Calu3 (cell line): ENCODE measurements at places on chromosomes 4 and X.

GRCh38 chrX:116872931-116873330, 410.2 kb upstream of the CT83 start:
- H3K4me3 ChIP-seq: no peak overlapping the region
- H3K27ac ChIP-seq: no peak overlapping the region
- no peak for DNase-seq
- H3K4me1 ChIP-seq: peaks cover 8% of the 10 kb centered on the region

DNA sequence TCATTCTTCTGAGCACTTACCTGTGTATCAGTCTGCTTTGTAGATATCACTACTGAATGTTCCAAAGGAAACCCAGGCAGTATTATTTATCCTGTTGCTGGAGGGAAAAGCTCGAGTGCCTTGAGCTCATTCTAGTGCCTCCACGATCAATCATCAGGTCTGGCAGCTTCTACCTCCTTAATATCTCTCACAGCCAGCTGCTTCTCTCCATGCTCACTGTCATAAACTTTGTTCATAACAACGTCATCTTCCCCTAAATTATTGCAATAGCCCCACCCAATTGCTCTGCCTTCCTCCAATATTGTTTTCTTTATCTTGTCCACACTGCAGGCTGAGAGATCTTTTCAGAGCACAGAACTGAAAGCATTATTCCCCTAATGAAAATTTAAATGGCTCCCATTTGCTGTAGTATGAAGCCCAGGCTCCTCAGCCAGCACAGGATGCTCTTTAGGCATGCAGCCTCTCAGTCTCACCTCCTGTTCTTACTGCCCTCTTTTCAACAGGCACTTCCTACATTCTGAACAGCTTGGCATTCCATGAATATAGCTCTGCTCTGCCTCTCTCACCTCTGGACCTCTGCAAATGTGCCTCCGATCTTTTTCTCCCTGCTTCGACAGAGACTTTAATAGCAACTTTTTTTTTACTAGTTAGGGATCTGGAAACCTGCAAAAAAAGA, 504.2 kb upstream of the IGFBP7 start:
- no peaks in the 10 kb centered on the region for H3K27me3 ChIP-seq
- H3K36me3 ChIP-seq: no peaks in the 10 kb centered on the region
- no peak overlapping the region for H3K4me3 ChIP-seq
- no peaks in the 10 kb centered on the region for H3K4me1 ChIP-seq
- no peak for DNase-seq
- H3K27ac ChIP-seq: no peak overlapping the region

DNA sequence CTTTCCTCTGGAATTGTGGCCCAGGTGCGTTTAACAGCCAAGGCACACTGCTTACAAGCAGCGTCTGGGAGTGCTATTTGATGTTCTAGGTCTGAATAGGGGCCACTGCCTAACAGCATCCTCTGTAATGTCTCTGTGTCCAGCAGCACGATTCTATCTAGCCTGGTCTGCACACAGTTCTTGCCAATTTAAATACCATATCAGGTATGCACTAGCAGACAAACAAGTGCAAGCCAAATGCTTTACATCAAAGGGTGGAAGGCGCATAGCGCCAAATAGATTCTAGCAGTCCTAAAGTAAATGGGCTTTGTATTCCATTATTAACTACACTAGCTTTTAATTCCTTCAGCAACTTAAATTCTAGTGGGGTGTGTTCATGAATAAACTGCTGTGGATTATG, 15.8 kb upstream of the UGDH start:
- no peak for DNase-seq
- H3K4me3 ChIP-seq: no peak overlapping the region
- H3K4me1 ChIP-seq: peaks cover 43% of the 10 kb centered on the region
- H3K27me3 ChIP-seq: no peaks in the 10 kb centered on the region
- no peaks in the 10 kb centered on the region for H3K36me3 ChIP-seq

DNA sequence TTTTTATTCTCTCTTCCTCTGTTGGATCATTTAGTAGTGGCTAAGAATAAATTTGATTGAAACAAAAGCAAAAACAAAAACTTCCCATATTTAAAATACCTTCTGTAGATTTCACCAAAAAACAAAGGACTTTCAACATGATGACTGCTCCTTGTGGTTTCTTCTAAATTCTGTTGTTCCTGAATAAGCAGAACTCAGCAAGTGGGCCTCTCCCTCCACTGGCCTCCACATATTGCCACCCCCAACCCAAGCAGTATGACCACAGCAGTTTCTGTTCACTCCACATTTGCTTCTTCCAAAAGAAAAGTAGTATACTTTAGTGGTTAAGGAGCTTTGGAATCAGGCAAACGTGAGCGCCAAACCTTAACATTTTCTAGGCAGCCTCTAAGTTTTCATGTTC, 114.7 kb downstream of the COX18 start:
- no peak overlapping the region for H3K4me3 ChIP-seq
- H3K36me3 ChIP-seq: no peaks in the 10 kb centered on the region
- DNase-seq: no peak
- H3K27ac ChIP-seq: no peak overlapping the region
- no peaks in the 10 kb centered on the region for H3K4me1 ChIP-seq

- H3K4me1 ChIP-seq: peaks cover 22% of the 10 kb centered on the region
- H3K27ac ChIP-seq: no peak overlapping the region
- no peak for DNase-seq
- H3K4me3 ChIP-seq: no peak overlapping the region
- H3K36me3 ChIP-seq: no peaks in the 10 kb centered on the region
These were observed 11.1 kb downstream of the APEX2 start for GRCh38 chrX:55011294-55011693.

DNA sequence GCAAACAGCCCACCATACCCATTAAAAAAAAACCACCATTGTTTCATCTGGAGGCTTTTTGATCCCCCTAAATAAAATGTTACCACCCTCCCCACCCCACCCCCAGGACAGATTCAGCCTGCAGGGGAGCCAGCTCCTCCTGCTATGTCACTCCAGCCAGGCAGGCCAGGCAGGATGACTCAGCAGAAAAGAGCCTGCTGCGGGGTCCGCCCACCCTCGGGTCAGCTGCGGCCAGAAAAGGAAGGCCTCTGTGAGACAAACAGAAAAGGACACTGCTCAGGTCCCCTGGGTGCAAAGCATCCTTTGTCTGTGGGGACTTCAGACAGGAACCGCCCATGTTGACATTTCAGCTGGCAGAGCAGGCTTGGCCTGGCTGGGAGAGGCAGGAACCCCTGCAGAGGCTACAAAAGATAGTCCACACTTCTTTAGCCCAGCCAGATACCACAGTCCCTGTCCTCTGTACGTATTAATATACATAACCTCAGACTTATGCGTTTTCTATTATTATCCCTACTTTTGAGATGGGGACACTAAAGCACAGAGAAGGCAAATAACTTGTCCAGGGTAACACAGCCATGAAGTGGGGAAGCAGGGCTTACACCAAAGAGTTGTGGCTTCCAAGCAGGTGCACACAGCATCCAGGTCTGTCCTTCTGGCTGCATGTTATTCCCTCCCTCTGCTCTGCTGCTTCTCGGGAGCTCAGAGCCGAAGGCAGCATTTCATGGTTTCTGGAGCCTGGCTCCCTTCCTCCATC, 147.7 kb downstream of the CPEB2 start:
- H3K36me3 ChIP-seq: no peaks in the 10 kb centered on the region
- peak; percentile 50 for DNase-seq
- no peak overlapping the region for H3K4me3 ChIP-seq
- H3K4me1 ChIP-seq: no peaks in the 10 kb centered on the region
- no peak overlapping the region for H3K27ac ChIP-seq

GRCh38 chr4:175988511-175988910, 77.1 kb upstream of the WDR17 start:
- no peaks in the 10 kb centered on the region for H3K27me3 ChIP-seq
- DNase-seq: no peak
- no peaks in the 10 kb centered on the region for H3K4me1 ChIP-seq

DNA sequence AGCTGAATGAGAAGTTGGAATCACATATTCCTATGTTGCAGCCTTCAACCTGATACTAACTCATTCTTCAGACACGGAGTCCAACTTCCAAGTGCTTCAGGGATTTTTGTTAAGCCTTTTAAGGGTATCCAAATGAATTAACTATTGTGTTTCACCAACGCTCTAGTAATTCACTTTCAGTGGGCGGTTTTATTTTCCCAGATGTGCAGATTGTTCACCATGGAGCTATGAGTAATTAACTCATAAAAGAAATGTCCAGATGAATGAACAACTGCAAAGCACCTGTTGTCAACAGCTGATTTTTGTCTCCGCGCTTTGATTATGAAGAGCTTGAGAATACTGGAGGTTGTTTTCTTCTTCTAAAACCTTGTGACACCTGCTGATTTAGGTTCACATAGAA, 187.6 kb downstream of the CBR4 start:
- no peak for DNase-seq
- H3K36me3 ChIP-seq: no peaks in the 10 kb centered on the region
- H3K27me3 ChIP-seq: no peaks in the 10 kb centered on the region
- H3K27ac ChIP-seq: no peak overlapping the region

DNA sequence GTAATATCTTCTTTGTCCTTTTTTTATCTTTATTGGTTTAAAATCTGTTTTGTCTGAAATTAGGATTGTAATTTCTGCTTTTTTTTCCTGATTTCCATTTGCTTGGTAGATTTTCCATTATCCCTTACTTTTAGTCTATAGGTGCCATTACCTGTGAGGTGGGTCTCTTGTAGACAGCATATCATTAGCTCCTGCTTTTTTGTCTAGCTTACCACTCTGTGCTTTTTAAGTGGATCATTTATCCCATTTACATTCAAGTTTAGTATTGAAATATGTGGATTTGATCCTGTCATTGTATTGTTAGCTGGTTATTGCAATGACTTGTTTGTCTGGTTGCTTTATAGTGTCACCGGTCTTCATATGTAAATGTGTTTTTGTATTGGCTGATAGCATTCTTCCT, 958.6 kb upstream of the SLIT2 start:
- H3K36me3 ChIP-seq: no peaks in the 10 kb centered on the region
- DNase-seq: no peak
- H3K27ac ChIP-seq: no peak overlapping the region
- H3K27me3 ChIP-seq: no peaks in the 10 kb centered on the region
- no peaks in the 10 kb centered on the region for H3K4me1 ChIP-seq
- no peak overlapping the region for H3K4me3 ChIP-seq

GRCh38 chr4:175051974-175052373, 133.8 kb downstream of the ADAM29 start:
- no peak overlapping the region for H3K27ac ChIP-seq
- DNase-seq: no peak
- no peaks in the 10 kb centered on the region for H3K36me3 ChIP-seq

- H3K27me3 ChIP-seq: no peaks in the 10 kb centered on the region
- no peaks in the 10 kb centered on the region for H3K4me1 ChIP-seq
- no peak overlapping the region for H3K27ac ChIP-seq
- H3K36me3 ChIP-seq: no peaks in the 10 kb centered on the region
These were observed 50.6 kb upstream of the STARD8 start for GRCh38 chrX:68596871-68597270.

- no peak for DNase-seq
- H3K27ac ChIP-seq: no peak overlapping the region
- peaks cover 25% of the 10 kb centered on the region for H3K27me3 ChIP-seq
- no peak overlapping the region for H3K4me3 ChIP-seq
- H3K36me3 ChIP-seq: no peaks in the 10 kb centered on the region
These were observed 33.4 kb downstream of the ARHGEF6 start for GRCh38 chrX:136747003-136747986.

GRCh38 chr4:95847908-95848460, 8.1 kb downstream of the PDHA2 start:
- H3K27ac ChIP-seq: no peak overlapping the region
- no peaks in the 10 kb centered on the region for H3K27me3 ChIP-seq
- H3K4me1 ChIP-seq: no peaks in the 10 kb centered on the region
- no peaks in the 10 kb centered on the region for H3K36me3 ChIP-seq

GRCh38 chrX:50889582-50889981, 21.0 kb upstream of the BMP15 start:
- H3K27ac ChIP-seq: no peak overlapping the region
- no peaks in the 10 kb centered on the region for H3K36me3 ChIP-seq
- DNase-seq: no peak

DNA sequence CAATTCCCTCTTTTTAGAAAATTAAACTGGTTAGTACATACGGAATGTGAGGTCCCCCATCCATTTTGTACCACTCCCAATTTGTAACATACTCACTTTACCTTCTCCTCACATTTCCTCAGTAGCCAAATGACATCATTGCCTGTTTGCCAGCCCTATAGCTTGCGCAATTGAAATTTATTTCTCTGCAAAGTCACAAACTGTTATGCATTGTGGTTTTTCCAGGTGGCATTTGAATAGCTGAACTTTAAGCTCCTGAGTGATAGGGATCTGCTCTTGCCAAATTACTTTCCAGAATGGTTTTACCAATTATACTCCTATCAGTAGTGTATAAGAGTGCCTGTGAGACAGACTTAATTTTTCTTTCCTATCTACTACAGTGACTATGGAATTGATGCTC, 7.7 kb downstream of the COL4A5 start:
- H3K36me3 ChIP-seq: no peaks in the 10 kb centered on the region
- H3K27me3 ChIP-seq: no peaks in the 10 kb centered on the region
- no peak for DNase-seq
- H3K4me1 ChIP-seq: peaks cover 10% of the 10 kb centered on the region
- H3K27ac ChIP-seq: no peak overlapping the region

DNA sequence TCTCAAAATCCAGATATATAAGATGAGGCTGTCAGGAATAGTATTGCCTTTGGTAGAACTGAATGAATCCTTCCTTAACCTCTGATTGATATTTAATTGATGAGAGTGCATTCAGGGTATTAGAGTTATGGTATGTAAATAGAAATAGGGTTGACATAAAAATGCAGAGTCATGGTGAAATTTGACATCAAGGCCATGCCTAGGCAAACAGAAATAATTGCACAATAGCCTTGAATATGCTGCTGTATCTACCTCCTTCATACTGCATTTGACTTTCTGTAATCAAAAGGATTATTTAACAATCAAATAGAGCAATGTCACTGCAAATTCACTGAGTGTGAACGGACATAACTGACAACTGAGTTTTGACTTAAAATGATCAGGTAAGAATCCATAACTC, 1316.3 kb downstream of the STIM2 start:
- no peak for DNase-seq
- H3K4me1 ChIP-seq: no peaks in the 10 kb centered on the region
- no peaks in the 10 kb centered on the region for H3K27me3 ChIP-seq
- no peak overlapping the region for H3K27ac ChIP-seq
- H3K4me3 ChIP-seq: no peak overlapping the region

DNA sequence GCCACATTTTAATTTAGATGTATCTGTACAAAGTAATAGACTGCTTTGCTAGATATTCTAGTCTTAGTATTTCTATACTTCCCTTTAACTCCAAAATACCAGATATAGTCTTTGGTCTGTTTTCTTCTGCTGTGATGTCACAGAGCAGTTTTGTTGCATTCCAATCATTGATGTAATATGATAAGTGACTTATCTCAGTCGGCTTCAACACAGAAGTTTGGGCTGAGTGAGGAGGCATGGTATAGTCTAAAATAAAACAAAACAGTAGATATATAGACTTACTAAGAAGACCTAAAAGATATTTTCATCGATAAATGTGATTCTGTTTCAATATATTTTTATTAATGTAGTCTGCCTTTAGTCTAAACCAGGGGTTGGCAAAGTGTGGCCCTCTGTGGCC, 169.9 kb downstream of the DCK start:
- H3K36me3 ChIP-seq: no peaks in the 10 kb centered on the region
- H3K27me3 ChIP-seq: no peaks in the 10 kb centered on the region
- no peak overlapping the region for H3K27ac ChIP-seq
- no peak overlapping the region for H3K4me3 ChIP-seq
- no peak for DNase-seq
